Hepatocyte (in vitro differentiated cells): ENCODE measurements at places on chromosomes 7 and 10. TPM values are rescaled to one million over a fixed set of nuclear protein-coding genes. Genes with fewer than 3 reads are reported as not detected.

DNA sequence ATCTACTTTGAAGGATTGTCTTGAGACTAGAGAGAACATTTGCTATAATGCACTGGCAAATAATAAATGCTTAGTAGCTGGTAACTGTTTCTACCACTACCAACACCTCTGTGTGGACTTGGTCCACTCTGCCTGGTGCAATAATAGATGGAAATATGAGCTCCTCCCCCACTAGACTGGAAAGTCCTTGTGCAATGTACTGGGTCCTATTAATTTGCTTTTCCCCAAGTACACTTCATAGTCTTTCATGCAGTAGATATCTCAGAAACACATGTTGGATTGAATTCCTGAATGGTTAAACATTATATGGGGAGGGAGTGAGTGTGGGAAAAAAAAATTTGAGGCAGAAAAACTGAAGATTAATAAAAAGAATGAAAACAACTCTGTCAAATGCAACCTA lies 119.3 kb downstream of the C10orf90 start:
- no peak for DNase-seq

Gene CCDC172
- total RNA-seq = not detected in 2 replicates

DNA sequence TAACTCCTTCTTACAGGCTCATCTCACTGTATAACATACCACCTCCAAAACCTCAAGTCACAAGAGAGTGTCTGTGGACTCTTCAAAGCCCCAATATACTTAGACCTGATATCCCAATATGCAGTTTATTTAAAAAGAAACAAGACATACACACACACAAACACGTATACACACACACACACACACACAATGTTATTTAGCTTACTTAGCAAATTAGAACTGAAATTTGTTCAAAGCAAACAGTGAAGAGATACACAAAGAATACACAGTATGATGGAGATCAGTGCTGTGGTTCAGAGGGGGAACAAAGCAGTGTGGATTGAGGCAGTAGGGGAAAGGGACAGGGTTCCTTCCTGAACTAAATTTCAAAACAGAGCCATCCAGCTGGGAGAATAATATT lies 807.2 kb downstream of the IPMK start:
- DNase-seq = no peak

DNA sequence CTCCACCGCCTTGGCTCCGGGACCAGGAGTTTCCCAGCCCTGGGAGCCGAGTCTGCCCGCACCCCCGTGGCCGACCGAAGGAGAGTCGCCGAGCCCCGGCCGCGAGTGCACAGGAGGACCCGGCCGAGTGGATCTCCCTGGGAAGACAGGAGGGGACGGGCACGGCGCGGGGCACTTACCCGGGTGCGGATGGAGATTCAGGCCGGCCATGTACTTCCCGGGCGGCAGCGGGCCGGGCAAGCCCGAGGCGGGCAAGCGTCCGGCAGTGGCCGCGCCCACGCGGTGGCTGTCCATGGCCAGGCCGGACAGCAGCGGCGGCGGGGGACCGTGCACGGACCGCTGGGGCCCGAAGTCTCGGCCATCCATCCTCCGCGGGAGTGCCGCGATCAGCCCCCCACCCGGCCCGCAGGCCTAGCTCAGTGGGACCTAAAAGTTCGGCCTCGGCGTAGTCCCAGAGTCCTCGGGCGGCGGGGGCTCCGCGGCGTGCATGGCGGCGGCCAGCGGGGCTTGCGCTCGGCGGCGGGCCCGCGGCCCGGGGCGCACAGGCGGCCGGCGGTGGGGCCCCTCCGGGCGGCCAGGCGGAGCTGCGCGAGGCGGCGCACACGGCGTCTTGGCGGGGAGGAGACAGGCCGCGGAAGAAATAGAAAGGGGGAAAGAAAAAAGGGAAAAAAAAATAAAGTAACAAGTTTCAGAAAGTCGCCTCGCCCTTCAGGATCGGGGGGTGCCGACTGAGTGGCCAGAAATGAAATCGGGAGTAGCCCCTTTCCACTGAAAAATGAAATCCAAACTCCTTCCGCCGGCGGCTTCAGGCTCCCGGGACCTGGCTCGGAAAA lies 2.5 kb downstream of the TNRC18 start:
- no peak for DNase-seq

Gene PLAC9
- total RNA-seq = 11.4 and 14.8 TPM in 2 replicates

- no peak for DNase-seq
These were observed 108.3 kb downstream of the AOAH start for GRCh38 chr7:36615852-36616540.

- DNase-seq = no peak
These were observed 231.0 kb upstream of the PRSS58 start for GRCh38 chr7:142488842-142489241.

Gene DPYSL4
- 2.8 and 4.1 TPM in 2 replicates for total RNA-seq

Gene SPACDR
- total RNA-seq = 0.13 and 0.72 TPM in 2 replicates

Gene AKR1C8
- total RNA-seq = not detected in 2 replicates

DNA sequence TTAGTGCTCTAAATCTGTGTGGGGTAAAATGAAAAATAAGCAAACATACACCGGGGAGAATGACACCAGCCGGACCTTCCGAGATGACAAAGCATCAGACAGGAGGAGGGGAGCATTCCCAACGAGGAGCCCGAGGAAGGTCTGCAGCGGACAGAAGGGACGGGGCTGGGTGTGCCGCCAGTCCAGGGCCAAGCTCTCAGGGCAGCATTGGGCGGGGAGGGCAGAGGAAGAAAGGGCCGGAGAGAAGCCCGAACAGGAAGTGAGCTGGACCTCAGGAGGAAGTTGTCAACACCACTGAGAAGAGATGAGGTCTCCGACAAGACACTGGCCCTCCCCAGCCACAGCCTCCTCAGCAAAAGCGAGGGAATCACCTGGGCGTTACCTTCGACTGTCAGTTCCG lies 182.6 kb upstream of the RNF32 start:
- DNase-seq = no peak

Gene SLC18A3
- total RNA-seq = 1.1 and 1.4 TPM in 2 replicates

DNA sequence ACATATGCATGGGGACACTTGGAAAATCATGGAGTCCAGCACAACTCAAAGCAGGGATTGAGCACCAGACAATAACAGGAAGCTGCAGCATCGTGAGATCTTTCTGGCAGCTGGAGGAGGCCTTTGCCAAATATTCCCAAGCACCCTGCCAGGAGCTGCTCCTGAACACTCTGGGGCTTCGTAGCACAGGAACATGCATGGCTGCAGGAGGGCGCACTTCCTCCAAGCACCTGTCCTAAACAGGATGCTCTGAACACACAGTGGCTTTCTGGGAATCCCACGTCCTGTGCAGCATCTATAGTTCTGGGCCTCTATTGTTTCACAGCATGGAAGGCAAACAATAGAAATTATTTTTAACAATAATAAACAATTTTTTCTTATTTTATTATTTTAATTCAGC lies 4.1 kb downstream of the ABLIM1 start:
- no peak for DNase-seq

- DNase-seq = no peak
These were observed 103.7 kb upstream of the LRRN3 start for GRCh38 chr7:110987127-110987693.

GRCh38 chr10:104324221-104324686 lies 14.0 kb downstream of the ITPRIP start:
- no peak for DNase-seq

DNA sequence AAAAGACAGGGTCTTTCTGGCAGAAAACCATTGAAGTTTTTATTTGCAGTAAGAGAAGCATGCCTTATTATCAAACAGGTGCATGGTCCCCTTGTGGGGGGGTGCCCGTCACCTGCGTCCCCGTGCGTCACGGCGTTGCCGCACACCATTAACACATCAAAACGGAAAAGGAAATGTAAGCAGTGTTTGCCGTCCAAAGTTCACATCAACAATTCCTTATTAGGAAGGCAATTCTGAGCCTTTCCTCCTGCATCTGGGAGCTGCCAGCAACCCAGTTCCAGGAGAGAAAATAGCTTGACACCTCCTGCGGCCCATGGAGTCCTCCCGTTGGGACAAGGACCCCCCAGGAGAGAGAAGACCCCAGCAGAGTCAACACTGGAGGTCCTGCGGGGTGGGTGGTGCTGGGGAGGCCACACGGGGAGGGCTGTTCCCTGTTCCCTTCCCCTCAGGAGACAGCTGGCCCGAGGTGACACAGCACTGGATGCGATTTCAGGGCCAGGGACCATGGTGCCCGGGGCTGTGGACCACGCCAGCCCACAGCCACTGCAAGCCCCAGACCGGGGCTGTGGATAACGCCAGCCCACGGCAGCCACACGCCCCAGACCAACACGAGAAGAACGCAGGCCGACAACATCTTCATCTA lies 39.5 kb downstream of the DIP2C start:
- peak; percentile 86 for DNase-seq

Gene AKR1C1
- 175 and 179 TPM in 2 replicates for total RNA-seq

Gene CTAGE8
- 2.5 and 5.2 TPM in 2 replicates for total RNA-seq

Gene TMEM176A
- 202 and 224 TPM in 2 replicates for total RNA-seq

DNA sequence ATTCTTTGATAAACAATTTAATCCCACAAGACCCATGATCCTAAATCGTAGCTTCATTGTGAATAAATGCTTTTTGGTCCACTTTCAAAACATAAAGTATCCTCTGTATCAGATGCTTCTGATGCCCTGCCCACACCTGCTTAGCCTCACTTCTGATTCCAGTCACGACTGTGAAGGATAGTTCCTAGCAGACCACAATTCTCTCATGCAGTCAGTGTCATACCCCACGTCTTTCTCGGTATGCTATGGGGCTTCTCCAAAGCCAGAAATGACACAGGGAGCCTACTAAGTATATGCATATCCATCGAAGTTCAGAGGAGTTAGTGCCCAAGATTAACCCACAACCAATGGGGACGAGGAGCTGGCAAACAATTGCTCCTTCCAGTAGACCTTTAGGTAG lies 27.6 kb upstream of the CTNNA3 start:
- DNase-seq = no peak

Gene PRKG1
- 8.1 and 12.3 TPM in 2 replicates for total RNA-seq

Gene ETV1
- 8.4 and 8.9 TPM in 2 replicates for total RNA-seq

DNA sequence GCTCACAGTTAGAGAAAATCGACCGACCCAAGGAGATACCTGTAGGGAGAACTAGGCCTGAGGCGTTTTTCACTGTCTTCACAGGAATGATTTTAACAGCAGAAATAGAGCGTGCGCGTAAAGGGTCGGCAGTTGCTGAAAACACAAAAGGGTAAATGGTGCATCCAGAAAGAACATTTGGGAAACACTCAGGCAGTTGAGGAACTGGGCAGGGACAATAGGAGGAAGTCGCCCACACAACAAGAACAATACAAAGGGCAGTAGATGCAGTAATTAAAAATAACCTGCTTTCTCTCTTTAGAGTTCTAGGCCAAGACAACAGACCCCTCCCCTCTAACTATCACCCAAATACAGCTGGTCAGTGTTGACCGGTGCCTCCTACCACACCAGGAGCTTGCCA lies 126.6 kb downstream of the SORBS1 start:
- DNase-seq = no peak

Gene CCL26
- total RNA-seq = 7.5 and 15.3 TPM in 2 replicates

Gene TSPAN13
- total RNA-seq = 173 and 196 TPM in 2 replicates

DNA sequence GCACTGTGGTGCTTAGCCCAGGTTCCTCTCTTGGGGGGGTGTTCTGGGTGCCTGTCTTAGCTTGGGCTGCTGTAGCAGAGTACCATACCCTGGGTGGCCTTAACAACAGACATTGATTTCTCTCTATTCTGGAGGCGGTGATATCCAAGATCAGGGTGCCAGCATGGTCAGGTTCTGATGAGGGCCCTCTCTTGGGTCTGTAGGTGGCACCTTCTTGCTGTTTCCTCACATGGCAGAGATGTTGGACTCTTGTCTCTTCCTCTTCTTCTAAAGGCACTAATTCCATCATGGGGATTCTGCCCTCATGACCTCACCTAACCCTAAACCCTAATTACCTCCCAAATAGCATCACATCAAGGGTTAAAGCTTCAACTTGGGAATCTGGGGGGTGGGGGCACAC lies 19.9 kb upstream of the CRHR2 start:
- no peak for DNase-seq

Gene H2BK1
- not detected in 2 replicates for total RNA-seq

GRCh38 chr10:119541046-119541445 lies 1.5 kb downstream of the RGS10 start:
- no peak for DNase-seq

Gene SPAM1
- total RNA-seq = 0.28 TPM in 1 of 2 replicates, not detected in the other

Gene ZNF282
- 16.0 and 16.7 TPM in 2 replicates for total RNA-seq

- no peak for DNase-seq
These were observed 253.2 kb downstream of the BMPER start for GRCh38 chr7:34158368-34159153.

Gene BLNK
- total RNA-seq = 4.8 and 6.9 TPM in 2 replicates

Gene RPS24
- 2,225 and 2,372 TPM in 2 replicates for total RNA-seq

Gene C7orf33
- not detected in 2 replicates for total RNA-seq

DNA sequence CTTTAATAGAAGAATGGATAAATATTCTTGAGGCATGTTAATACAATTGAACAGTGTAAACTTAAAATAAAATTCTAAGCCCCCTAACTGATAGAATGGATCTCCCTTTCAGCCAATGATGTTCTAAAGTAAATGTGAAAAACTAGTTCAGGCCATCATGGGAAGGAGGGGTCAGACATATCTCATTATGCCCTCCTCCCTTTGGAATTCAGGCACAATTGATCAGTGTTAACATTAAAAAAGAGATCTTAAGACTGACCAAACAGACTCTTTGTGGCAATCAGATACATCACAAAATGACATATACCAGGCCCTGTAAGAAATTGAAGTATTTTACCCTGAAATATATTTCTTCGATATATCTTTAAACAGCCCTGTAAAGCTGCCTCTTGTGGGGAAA lies 683.0 kb upstream of the LRRTM3 start:
- DNase-seq = no peak

Gene ZNF467
- 5.9 and 7.8 TPM in 2 replicates for total RNA-seq

Gene CYP17A1
- total RNA-seq = not detected in 2 replicates

Gene COL17A1
- 5.7 and 7.5 TPM in 2 replicates for total RNA-seq

- no peak for DNase-seq
These were observed 2.1 kb upstream of the GPRIN2 start for GRCh38 chr10:46558392-46559185.

DNA sequence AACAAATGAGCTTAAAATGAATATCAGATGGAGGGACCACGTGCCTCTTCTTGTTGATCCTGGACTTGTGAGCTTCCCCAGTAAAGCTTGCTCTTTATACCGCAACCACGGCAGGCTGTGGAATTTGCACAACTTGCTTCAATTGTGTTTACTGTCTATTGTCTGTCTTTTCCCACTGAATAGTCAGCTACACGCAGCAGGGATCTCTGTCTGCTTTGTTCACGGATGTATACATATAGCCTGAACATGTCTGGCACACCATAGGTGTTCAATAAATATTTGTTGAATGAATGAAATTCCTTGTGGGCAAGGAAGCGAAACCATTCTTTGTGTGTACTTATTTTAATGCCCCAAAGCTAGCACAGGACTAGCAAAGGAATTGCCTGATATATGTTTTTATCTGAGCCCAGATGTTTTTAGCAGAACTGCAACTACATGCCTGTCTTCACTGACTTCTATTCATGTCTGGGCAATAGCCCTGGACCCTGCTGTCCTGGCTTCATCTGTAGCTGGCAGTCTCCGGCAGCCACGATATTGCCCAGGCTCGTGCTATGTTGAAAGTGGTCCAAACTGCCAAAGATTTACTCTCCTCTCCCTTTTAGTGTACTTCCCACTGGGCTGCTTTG lies 29.9 kb upstream of the IFRD1 start:
- DNase-seq = no peak

Gene TMEM236
- total RNA-seq = 0.80 and 1.4 TPM in 2 replicates

Gene DNAH11
- 0.43 and 2.0 TPM in 2 replicates for total RNA-seq
